DMS79 treated with DMSO at 0.1 percent for 48 hours (cell line): ENCODE measurements at places on chromosomes 7 and 10.

GRCh38 chr10:106387063-106387462 lies 777.4 kb downstream of the SORCS1 start:
- DNase-seq, result no peak

- no peak for DNase-seq
These were observed 57.9 kb downstream of the GATA3 start for GRCh38 chr10:8112230-8112905.

GRCh38 chr10:89025453-89025852 lies 34.9 kb downstream of the FAS start:
- no peak for DNase-seq

- DNase-seq, result peak; percentile 7
These were observed 181.4 kb downstream of the IPMK start for GRCh38 chr10:58086144-58086762.

GRCh38 chr10:43863859-43864591 lies 215.3 kb upstream of the ZNF32 start:
- no peak for DNase-seq

DNA sequence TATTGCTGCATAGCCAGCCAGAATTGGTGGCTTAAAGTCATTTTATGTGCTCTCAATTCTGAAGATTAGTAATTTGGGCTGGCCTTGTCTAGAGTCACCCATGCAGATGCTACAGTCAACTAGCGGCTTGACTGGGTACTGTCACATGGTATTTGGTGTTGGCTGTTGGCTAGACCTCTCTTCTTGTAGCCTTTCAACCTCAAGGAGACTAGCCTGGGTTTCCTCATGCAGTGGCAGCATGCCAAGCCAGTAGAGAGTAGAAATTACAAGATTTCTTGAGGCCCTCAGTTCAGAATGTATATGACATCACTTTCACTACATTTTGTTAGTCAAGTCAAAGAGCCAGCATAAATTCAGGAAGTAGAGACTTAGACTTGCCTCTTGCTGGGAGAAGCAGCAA lies 3.7 kb upstream of the ZNF800 start:
- no peak for DNase-seq

GRCh38 chr10:35378541-35379210 lies 42.4 kb downstream of the CCNY start:
- DNase-seq, result no peak

DNA sequence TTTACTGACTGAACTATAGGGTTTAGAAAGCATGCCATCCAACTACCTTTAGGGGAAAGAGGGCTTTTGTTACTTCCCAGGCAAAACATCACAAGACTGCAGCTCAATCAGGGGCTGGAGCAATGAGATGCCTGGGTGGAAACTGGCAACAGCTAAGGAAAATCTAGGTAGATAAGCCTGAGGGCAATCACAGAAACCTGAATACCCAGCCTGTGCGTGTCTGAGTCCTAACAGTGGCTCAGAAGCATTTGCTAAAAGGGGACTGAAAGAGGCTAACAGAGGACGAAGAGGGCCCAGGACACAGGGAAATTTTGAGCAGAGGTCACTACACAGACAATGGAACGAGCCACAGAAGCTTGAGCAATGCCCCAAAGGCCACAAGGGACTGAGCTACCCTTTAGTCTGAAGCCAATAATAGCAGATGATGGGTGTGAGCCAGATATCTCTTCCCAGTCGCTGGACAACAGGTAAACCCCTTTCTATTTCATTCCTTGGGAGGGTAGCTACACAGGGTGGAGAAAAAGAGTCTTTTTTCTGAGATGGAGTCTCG lies 79.1 kb downstream of the ITGA8 start:
- no peak for DNase-seq

GRCh38 chr7:69683002-69683401 lies 84.7 kb downstream of the AUTS2 start:
- peak; percentile 12 for DNase-seq

DNA sequence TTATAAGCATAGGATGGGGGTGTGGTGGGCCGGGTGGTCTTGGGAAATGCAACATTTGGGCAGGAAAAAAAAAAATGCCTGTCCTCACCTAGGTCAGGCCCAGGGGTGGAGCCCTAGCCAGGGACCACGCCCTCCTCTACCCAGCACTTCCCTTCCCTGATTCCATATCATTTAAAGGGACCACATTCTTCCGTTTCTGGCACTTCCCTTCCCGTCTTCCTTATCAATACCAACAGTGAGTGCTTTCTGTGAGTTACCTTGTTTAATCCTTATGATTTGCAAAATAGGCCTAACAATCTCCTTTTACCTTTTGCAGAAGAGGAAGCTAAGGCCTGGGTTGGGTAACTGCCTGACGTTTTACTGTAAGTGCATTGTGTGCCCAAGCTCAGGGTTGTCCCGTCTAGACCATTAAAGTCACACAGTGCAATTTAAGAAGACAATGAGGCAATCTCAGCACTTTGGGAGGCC lies 16.7 kb upstream of the C10orf95 start:
- DNase-seq, result no peak

DNA sequence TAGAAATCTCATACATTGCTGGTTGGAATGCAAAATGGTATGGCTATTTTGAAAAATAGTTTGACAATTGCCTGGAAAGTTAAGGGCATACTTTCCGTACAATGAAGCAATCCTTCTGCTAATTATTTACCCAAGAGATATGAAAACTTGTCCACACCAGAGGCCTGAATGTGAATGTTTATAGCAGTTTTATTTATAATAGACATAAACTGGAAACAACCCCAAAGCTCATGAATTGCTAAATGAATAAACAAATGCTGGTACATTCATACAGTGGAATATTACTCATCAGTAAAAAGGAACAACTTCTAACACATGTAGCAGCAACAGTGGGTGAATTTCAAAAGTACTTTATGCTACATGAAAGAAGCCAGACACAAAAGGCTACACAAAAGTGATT lies 42.7 kb downstream of the MMRN2 start:
- no peak for DNase-seq

- DNase-seq, result no peak
These were observed 68.6 kb downstream of the SRI start for GRCh38 chr7:88151119-88151790.

- DNase-seq, result no peak
These were observed 59.8 kb downstream of the COA1 start for GRCh38 chr7:43669286-43670081.

DNA sequence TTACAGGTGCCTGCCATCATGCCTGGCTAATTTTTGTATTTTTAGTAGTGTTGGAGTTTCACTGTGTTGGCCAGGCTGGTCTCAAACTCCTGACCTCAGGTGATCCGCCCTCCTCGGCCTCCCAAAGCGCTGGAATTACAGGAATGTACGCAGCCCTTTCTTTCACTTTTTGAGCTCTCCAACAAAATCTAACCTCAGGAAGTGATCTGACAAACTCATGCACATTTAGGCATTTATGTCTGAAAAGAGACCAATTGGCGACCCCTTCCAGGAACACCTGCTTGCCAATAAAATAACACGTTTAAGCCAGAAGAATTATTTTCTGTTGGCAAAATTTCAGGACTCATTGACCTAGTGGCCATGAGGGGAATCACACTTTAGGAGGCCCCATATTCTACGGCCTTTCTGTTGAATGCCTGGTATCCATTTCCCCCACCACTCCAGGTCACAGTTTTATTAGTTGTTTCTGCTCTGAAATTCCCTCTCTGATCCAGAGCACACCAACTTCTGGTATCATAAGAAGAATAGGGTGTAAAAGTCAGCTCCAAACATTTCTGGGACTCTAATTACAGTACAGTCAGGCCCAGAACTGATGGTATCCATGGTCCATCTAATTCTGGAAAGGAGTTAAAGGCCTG lies 65.8 kb upstream of the FRMD4A start:
- DNase-seq, result no peak

DNA sequence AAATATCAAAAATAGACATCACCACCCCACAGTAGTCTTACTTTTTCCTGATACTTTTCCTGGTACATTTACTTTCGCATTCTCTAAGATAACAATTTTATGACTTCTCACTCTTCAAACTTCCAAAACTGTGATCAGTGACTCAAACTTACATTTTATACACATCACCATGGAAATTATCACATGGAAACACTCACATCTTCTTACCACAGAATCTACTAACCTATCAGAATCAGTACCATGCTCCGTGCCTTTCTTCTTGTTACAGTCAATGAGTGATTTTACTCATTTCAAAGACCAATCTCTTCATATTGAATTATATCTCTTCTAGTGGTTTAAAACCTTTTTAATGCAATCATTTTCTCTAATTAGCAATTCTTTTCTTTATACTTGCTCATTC lies 120.3 kb downstream of the PTEN start:
- DNase-seq, result no peak

GRCh38 chr10:113917636-113918035 lies 63.2 kb downstream of the NHLRC2 start:
- DNase-seq, result no peak

GRCh38 chr7:29922921-29923700 lies 66.5 kb downstream of the SCRN1 start:
- DNase-seq, result no peak

GRCh38 chr7:132245539-132245938 lies 330.7 kb downstream of the PLXNA4 start:
- DNase-seq, result no peak

- no peak for DNase-seq
These were observed 7.0 kb downstream of the ANKRD1 start for GRCh38 chr10:90913774-90914420.

DNA sequence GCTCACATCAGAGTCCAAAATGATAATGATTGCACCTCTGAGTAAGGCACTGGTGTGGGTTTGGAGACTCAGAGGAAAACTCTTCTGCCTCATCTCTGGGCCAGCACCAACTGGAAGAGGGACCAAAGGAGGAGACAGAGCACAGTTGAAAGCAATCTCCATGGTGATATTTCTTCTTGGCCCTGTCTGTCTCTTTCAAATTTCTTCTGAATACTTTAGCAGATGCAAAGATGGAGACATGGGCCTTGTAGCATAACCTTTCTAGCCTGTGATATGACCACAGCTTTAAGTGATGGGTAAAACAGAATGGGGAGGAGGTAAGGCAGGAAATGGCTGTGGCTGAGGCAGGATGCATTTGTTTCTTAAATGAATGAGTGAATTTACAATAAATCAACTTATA lies 12.2 kb upstream of the GIMAP7 start:
- DNase-seq, result no peak

DNA sequence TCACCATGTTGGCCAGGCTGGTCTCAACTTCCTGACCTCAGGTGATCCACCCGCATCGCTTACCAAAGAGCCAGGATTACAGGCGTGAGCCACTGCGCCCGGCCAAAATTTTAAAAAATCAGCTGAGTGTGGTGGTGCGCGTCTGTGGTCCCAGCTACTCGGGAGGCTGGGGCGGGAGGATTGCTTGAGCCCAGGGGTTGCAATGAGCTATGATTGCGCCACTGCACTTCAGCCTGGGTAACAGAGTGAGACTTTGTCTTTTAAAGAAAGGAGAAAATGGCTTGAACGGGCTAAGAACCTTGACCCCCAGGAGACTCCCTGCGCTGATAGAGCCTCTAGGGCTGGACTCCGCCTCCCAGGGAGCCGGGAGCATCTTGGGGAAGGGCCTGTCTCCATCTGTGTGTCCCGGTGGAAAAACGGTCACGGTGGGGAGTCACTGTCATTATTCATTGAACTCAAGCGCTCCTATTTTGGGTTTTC lies 760 bp upstream of the KCTD7 start:
- DNase-seq, result no peak

DNA sequence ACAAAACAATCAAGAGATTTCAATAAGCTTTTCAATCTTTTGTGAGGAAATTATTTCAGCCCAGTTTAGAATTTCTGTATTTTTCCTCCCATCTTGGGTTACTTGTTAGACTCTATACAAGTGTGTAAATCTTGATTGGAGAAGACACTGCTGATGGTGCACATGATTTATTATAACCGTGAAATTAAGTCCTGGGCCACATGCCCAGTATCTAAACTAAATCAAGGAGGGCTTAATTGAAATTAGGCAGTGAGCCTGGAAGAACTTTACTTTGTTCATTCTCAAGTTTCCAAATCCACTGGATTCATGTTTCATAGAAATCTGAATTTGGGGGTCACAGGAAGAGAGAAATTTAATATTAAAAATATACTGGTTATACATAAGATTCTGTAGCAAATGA lies 44.5 kb downstream of the CSTF2T start:
- no peak for DNase-seq

- no peak for DNase-seq
These were observed 20.4 kb upstream of the ANTXRL start for GRCh38 chr10:46266306-46266985.

DNA sequence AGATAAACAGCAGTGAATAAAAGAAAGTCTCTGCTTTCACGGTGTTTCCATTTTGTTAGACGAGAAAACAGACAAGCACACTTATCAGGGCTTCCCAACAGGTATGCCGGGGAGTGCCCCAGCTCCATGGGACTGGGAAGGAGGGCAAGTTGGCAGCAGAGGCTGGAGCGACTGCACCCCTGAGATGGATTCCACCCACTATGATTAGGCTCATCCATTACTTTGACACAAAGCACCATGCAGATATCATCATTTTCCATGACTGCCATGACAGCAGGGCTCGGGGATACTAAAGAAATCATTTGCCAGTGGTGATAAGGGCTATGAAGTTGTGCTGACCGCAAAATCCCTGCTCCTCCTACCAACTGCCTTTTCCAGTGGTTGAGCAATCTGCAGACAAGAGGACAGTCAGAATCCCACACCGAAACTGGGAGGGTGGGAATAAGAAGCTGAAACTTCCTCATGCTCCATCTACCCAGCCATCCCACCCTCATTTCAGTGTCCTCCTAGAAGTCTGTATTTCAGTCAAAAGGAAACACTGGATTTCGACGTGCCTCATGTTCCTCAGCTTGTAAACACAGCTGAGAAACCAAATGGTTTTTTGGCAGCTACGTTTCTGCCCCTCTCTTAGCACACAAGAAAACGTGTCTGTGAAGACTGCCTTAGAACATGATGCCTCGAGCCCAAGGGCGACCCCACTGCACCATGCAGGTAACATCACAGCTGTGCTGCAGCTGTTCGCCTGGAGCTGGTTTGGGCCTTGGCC lies 15.5 kb downstream of the CREB3L2 start:
- no peak for DNase-seq

- DNase-seq, result no peak
These were observed 8.1 kb downstream of the PRPS1L1 start for GRCh38 chr7:18019555-18019954.

- no peak for DNase-seq
These were observed 12.6 kb downstream of the HOXA4 start for GRCh38 chr7:27117887-27118491.

DNA sequence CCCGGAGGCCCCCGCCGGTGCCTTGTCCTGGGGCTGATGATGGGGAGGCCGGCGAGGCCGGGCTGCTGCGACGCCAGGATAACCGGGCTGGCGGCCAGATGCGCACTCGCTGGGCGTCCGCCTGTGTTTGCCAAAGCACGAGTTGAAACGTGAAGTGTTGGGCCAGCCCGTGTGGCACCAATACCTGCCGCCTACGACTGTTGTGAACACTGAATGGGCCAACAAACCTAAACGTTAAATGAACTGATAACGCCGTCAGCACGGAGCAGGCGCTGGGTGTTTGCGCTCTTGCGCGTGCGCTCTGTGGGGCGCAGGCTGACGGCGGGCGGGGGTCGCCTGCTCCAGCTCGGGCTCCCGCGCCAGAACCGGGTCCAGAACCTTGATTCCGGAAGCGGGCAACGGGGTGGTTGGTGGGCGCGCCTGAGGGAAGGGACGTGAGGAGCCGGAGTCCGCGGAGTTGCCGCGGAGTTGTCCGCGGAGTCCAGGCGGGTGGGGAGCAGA lies 658 bp downstream of the CYP2E1 start:
- DNase-seq, result no peak

- DNase-seq, result no peak
These were observed 1.5 kb downstream of the UBTD1 start for GRCh38 chr10:97500297-97500575.
